NCI-H748 treated with DMSO at 0.1 percent for 48 hours (cell line): ENCODE measurements at places on chromosomes 4 and X.

GRCh38 chr4:67762086-67762485 lies 7.9 kb upstream of the GNRHR start:
- DNase-seq, result no peak

DNA sequence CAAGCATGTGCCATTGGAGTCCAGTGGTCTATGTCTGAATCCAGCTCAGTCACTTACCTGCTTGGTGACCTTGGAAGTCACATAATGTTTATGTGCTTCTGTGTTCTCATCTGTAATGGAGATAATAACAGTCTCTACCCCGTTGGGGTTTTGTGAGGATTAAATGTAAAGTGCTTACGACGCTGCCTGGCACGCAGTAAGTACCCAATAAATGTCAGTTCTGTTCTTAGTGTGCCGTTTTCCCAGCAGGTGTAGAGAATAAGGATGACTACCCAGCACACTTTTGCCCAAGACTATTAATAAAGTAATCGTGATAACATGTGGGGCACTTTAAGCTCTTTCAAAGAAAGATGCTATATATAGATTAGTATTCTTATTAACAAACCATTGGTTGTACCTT lies 56.7 kb downstream of the MTM1 start:
- no peak for DNase-seq

DNA sequence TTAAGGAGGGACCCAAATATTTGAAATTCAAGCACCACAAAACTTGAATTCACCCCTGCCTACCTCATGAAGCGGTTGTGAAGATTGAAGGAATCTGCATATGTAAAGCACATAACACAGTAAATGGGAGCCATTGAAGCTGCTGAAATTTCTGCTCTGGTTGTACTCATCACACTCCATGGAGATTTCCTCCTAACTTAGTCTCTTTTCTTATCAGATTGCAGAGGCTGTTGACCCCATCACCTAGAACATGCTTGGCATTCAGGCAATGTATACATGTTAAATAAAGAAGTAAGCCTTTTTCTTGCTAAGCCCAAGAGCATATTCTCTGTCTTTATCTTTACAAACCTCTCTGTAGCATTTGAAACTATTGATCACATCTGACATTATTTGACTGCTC lies 104.9 kb upstream of the TNIP3 start:
- DNase-seq, result no peak

GRCh38 chr4:103075894-103076746 lies 441 bp downstream of the SLC9B2 start:
- DNase-seq, result peak; percentile 39

- no peak for DNase-seq
Observed at GRCh38 chrX:15382813-15383212, 1.4 kb downstream of the VEGFD start.

- no peak for DNase-seq
Observed at GRCh38 chrX:78997870-78998558, 52.8 kb downstream of the P2RY10 start.
